Cardiac atrium fibroblast (primary cell): ENCODE measurements at places on chromosomes 7 and 10. TPM values are rescaled to one million over a fixed set of nuclear protein-coding genes. Genes with fewer than 3 reads are reported as not detected.

The INSYN2A gene
- total RNA-seq, result not detected in 2 replicates

The FAM20C gene
- total RNA-seq, result 34.5 and 48.3 TPM in 2 replicates

The PRXL2A gene
- 1.3 and 2.9 TPM in 2 replicates for total RNA-seq

The PON1 gene
- total RNA-seq, result not detected in 2 replicates

The ZNF365 gene
- total RNA-seq, result 0.16 and 0.36 TPM in 2 replicates

The SLC18A3 gene
- total RNA-seq, result 1.3 TPM in 1 of 2 replicates, not detected in the other

The MACC1 gene
- 0.18 and 0.32 TPM in 2 replicates for total RNA-seq

The GNGT1 gene
- total RNA-seq, result not detected in 2 replicates

The CALML5 gene
- not detected in 2 replicates for total RNA-seq

The EN2 gene
- total RNA-seq, result not detected in 2 replicates

The CASP7 gene
- total RNA-seq, result 29.4 and 35.5 TPM in 2 replicates

The JAKMIP3 gene
- total RNA-seq, result under 0.01 and 0.16 TPM in 2 replicates

The HSPA12A gene
- total RNA-seq, result 1.6 and 4.2 TPM in 2 replicates

The OR2A42 gene
- not detected in 2 replicates for total RNA-seq

The PRF1 gene
- total RNA-seq, result not detected in 2 replicates

The NFE2L3 gene
- total RNA-seq, result 1.1 and 2.4 TPM in 2 replicates

The DOCK1 gene
- total RNA-seq, result 31.1 and 36.9 TPM in 2 replicates

The ACHE gene
- total RNA-seq, result 0.16 TPM in 1 of 2 replicates, not detected in the other

The ZPBP gene
- not detected in 2 replicates for total RNA-seq

The PDZD7 gene
- 0.54 and 1.3 TPM in 2 replicates for total RNA-seq

The STOX1 gene
- total RNA-seq, result not detected in 2 replicates

The PKD2L1 gene
- not detected in 2 replicates for total RNA-seq

The ACSM6 gene
- not detected in 2 replicates for total RNA-seq

The SNX10 gene
- 0.16 TPM in 1 of 2 replicates, not detected in the other for total RNA-seq

The FGFR2 gene
- 0.16 TPM in 1 of 2 replicates, not detected in the other for total RNA-seq

The RAB19 gene
- total RNA-seq, result not detected in 2 replicates

The CCDC71L gene
- 33.4 and 48.8 TPM in 2 replicates for total RNA-seq

The NPS gene
- not detected in 2 replicates for total RNA-seq

The LDB1 gene
- total RNA-seq, result 25.1 and 29.8 TPM in 2 replicates

The NHLRC2 gene
- total RNA-seq, result 6.3 and 9.2 TPM in 2 replicates

The CLDN4 gene
- total RNA-seq, result under 0.01 TPM in 1 of 2 replicates, not detected in the other

The UPK3B gene
- total RNA-seq, result not detected in 2 replicates

The NPFFR1 gene
- not detected in 2 replicates for total RNA-seq

The GIMAP7 gene
- not detected in 2 replicates for total RNA-seq

The PRSS2 gene
- not detected in 2 replicates for total RNA-seq

The SLC16A9 gene
- total RNA-seq, result 0.65 TPM in 1 of 2 replicates, not detected in the other

The MOGAT3 gene
- not detected in 2 replicates for total RNA-seq
